ENCODE measurements at places on chromosomes 6 and 20.
A peak's percentile ranks its signal among the peaks of the same experiment; 100 is the strongest.

GRCh38 chr6:87082160-87082721 is 12.7 kb downstream of the CGA start:
- DNase-seq = no peak

- DNase-seq = no peak
Measured at GRCh38 chr6:29510202-29510601, 22.4 kb upstream of the MAS1L start.

DNA sequence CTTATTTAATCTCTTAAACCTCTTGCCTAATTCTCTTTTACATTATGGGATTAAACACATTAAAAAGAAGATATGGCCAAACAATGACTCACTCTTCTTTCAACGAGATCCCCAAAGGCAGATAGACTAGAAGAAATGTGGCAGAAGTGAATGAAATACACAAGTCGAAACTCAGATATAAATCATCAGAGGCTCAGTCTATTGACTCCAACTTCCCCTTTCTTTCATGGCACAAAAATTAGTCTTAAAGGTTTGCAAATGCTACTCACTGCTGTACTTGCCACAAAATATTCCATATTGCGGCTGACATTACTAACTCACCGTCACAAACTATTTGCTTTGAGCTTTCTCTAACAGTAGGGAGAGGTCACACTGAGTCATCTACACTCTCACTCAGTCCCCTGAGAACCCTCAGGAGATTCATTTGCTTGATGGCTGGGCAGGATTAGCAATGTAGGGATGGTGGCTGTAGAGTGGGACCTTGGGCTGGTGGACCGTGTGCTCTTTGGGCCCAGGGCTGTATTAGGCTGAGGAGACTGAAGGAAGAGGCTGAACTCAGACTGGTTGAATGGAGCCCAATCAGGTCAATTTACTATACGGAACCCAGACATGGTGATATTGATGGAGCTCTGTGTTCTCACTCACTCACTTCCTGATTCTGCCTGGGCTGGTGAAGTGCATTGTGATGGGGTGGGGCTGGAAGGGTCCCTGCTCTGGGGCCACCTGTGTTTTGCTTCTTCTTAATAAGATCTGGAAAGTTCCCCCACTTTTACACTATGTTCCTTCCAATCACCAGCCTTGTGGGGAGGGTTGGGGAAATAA is 42.8 kb upstream of the UBR2 start:
- peak; percentile 25 for DNase-seq

- DNase-seq = no peak
Measured at GRCh38 chr20:11124849-11125505, 451.2 kb upstream of the JAG1 start.

DNA sequence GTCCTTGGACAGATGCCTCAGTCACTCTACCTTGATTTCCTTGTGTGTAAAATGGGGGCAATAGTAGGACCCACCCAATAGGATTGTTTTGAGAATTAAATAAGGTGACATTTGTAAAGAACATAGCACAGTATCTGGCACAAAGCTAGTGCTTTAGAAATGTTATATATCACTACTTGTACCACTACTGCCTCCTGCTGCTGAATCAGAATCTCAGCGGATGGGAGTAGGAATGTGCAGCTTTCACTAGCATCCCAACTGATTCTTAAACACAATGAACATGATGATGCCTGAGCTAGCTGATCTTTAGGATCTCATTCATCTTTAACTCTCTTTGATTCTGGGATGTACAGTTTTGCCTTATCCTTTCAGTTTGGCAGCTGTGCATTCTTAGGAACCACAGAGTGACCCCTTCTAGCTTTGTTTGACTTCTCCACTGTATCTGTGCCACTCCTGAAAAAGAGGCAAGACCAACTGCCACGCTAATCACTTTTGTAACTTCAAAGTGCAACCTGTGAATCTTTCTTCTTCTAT is 7.2 kb downstream of the PBOV1 start:
- no peak for DNase-seq

Measured in GM20000 (cell line).